ENCODE measurements at places on chromosomes 6 and 20.

- DNase-seq: no peak
Observed at GRCh38 chr6:165634101-165634880, 28.8 kb downstream of the PDE10A start.

DNA sequence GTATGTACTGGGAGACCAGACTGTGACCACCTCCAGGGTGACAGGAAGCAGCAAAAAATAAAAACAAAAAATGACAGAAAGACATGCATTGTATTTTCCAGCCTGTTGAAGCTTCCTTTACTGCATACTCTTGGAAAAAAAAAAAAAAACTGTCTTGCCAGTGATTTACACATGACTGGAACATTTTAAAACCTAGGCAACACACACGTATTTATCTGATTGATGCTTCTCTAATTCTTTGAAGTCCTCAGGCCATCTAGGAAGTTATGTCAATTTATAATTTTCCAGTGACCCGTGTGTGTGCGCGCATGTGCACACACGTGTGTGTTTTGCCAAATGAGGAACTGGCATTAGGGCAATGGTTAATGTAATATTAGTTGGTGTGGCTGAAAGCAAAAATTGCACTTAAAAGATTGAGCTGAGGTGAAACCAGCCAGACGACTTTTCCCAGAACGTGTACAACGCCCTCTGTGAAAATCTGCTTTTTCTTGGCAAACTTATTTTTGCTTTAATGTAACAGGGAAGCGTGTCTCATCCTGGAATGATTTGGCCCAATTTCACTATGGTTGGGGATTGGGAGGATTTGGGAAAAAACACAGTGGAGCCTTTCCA, 315.2 kb downstream of the TFAP2A start:
- no peak for DNase-seq

GRCh38 chr20:61587036-61587435, 335.0 kb downstream of the CDH4 start:
- no peak for DNase-seq

GRCh38 chr20:38445901-38446425, 10.8 kb upstream of the SNHG17 start:
- no peak for DNase-seq

GRCh38 chr6:162621246-162621645, 106.3 kb downstream of the PRKN start:
- no peak for DNase-seq

- no peak for DNase-seq
Observed at GRCh38 chr6:142377497-142377848, 75.7 kb downstream of the ADGRG6 start.

DNA sequence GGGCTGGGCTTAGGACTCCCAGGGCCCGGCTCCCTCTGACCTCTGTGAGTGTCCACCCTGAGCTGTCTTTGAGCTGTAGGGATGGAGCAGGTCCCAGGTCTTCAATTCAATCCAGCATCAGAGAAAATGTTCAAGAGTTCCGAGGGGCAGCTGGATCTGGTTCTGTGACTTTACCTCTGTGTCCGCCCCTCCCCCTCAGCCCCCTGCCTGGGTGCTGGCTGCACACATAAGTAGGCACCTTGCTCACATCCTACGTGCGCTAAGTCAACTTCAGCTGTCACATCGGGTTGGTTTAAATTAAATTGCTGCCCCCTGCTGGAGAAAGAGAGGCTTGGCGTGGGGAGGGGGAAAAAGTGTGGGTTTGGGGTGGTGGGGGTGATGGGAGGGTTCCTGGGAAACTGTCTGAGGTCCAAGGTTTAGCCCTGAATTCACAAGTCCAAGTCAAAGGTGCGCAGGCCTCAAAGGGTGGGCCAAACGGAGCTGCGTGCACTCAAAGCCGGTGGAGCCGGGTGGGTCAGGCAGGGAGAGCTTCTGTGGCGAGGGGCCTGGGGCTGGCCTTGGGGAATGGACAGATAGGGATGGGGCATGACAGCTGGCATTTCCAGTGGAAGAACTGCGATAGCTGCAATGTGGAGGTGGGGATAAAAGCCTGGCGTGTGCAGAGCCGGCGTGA, 3.0 kb downstream of the WFDC5 start:
- DNase-seq: no peak

- DNase-seq: no peak
Observed at GRCh38 chr20:39974966-39975501, 714.0 kb downstream of the MAFB start.

- DNase-seq: no peak
Observed at GRCh38 chr6:108666656-108667260, 106.0 kb downstream of the FOXO3 start.

- DNase-seq: no peak
Observed at GRCh38 chr6:114312931-114313330, 29.9 kb downstream of the HS3ST5 start.

DNA sequence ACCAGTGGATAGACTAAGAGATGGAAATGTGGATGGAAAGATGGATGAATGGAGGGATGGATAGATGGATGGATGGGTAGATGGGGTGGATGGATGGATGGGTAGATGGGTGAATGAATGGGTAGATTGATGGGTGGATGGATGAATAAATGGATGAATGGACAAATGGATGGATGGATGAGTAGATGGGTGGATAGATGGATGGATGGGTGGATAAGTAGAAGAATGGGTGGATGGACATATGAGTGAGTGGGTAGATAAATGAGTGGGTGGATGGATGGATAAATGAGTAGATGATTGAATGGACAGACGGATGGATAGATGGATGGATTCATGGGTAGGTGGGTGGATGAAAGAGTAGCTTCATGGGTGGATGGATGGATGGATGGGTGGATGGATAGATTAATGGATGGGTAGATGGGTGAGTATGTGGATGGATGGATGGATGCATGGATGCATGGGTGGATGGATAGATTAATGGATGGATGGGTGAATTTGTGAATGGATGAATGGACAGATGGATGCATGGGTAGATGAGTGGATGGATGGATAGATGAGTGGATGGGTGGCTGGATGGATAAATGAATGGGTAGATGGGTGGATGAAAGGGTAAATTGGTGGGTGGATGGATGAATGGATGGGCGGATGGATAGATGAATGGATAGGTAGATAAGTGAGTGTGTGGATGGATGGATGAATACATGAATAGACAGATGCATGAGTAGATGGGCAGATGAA, 29.5 kb upstream of the KCNB1 start:
- DNase-seq: no peak

DNA sequence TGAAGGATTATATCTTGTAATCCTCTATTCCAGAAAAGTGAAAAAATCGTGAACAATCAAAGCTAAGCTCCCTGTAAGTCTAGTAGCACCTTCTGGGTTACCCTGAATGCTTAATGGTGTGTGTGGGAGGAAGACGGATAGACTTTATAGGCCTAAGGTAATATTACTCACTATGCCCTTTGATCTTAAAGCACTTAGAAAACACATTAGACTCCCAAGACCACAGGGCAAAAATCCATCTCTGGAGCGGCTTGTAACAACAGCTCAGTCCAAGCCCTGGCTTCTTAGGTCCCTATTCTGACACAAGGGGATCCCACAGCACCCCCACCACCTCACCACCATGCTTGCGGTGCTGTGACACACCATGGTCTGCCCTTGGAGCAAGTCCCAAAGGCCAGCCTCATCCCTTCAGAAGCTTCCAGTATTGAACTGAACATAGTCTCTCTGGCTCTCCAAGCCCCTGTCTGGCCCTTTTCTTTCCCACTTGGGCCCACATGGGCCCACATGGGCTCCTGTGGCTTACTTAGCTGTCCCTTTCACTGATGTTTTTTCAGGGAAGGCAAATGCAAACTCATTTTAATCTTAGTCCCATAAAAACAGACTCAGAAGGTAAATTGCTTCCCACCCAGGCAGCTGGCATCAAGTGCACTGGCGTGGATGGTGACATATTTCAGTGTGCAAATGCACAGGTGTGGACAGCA, 28.3 kb downstream of the C6orf132 start:
- no peak for DNase-seq

DNA sequence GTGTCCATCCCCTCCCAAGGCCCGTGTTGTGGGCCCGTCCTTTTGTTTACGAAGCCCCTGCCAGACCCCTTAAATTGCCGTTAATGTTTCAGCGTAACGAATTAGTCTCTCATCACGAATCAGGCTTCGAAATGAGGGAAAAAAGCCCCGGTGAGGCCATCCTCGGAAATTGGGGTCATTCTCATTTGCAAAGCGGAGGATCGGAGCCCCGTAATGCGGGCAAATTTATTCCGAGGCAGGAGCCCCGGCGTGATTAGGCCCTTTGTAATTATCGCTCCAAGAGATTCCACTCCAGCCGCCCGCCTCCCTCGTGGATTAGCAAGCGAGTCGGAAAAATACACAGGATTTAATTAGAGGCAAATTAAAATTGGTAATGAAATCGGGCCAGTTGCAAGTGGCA, 44.9 kb upstream of the MDFI start:
- no peak for DNase-seq

GRCh38 chr20:6674831-6675230, 92.7 kb upstream of the BMP2 start:
- no peak for DNase-seq

DNA sequence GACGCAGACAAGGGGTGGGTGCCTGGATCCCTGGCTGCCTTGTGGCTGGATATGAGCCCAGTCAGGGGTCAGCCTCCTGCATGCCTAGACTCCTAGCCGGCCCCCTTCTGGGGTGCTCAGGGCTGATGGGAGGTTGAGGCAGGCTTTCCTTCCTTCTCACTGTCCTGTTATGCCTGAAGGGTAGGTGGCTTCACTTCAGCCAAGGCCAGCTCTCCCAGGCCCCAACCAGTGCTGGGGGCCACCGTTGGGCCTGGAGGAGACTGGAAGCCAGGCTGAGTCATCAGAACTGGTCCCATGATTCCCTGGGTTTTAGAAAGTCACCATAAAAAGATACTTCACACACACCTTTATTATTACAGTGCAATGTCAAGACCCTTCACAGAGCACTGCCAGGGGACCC, 2.9 kb upstream of the POU5F1 start:
- DNase-seq: no peak

GRCh38 chr6:168043848-168044415, 35.1 kb downstream of the FRMD1 start:
- no peak for DNase-seq

DNA sequence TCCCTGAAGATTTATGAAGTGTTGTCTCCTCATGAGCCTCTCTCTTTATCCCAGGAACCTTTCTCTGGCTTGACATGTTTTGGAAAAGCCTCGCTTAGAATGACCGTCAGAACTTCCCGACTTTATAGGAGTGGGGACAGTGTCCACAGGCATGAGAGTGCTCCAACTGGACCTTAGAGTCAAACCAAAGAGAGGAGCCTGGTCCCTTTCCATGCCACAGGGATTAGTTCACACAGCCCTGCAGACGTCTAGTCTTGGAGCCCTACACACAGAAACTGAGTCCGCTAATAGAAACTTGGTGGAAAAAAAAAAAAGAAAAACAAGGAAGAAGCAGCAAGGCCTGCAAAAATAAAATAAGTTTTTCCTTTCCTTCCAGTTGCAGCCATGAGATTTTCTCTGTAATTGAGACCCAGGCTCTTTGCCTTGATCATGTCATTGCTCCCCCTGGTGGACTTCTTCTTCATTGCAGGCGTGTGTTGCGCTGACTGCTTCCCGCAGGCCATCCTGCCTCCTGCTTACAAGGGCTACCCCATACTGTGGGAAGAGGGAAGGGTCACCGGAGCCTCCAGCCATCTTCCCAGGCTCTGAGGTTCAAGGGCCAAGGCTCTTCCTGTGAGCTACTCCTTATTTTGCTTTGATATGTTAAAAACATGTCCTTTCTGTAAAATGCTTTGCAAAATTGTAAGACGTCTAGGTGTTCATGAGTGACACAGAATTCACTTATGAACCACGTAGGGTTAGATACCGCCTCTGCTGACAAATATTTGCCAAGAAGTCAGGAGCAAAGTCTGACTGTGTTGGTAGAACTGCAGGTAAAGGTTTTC, 201.0 kb downstream of the UST start:
- peak; percentile 68 for DNase-seq

- DNase-seq: no peak
Observed at GRCh38 chr20:51416532-51417249, 125.8 kb downstream of the NFATC2 start.

DNA sequence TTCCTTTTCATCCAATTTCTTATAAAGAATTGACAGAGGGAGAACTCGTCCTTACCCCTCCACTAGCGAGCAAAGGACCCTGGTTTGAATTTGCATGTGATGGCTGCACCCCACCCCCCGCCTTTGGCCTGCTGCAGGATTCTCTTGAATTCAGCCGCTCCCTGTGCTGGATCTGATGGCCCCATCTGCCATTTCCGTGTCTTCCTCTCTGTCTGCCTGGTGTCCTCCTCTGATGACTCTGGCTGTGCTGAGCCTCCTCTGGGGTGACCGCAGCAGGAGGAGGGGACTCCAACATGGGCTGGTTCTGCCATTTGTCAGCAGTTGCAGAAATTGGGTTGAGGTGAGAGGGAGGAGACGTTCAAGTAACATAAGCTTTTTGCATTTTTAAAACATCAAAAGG, 188.8 kb downstream of the DLL1 start:
- no peak for DNase-seq

DNA sequence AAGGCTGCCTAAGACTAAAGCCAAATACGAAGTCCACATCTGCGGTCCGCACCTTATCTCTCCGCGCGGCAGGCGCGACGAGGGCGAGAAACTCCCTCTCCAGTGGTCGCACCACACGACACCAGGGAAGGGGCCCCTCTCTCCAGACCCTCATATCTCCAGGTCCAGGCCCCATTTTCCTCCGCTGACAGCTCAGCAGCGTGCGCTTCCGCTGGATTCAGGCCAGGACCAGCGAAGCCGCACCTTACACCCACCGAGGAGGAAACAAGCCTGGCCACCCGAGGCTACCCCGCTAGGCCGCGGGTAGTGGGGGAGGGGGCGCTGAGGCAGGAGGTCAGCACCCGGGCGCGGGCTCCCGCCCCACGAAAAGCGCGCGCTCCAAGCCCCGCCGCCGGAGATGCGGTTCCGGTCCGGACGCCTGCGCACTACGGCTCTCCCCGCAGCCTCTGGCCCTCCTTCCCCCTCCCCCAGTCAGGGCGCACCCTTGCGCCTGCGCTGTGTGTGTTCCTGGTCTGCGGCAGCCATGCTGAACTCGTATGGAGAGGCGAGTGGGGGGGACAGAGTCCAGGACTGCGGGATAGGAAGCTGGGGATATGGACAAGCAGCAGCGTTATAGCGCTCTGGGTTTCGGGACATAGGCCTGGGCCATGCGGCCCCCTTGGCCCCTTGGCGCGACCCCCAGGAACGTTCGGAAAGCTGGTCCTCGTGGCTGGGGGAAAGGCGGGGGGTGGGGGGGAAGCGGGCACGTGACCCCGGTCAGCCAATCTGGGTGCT, at the start of gene BRD2:
Gene BRD2 (plus strand): TSS at position 502 of the 774 bp plus-strand sequence. CDS start 4,305 bp downstream, outside the sequence.
- peak; percentile 95 for DNase-seq

DNA sequence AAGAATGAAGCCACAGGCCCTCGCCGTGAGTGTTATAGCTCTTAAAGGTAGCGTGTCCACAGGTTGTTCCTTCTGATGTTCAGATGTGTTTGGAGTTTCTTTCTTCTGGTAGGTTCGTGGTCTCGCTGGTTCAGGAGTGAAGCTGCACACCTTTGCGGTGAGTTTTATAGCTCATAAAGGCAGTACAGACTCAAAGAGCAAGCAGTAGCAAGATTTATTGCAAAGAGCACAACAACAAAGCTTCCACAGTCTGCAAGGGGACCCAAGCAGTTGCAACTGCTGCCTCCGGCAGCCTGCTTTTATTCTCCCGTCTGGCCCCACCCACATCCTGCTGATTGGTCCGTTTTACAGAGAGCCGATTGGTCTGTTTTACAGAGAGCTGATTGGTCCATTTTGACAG, 5.2 kb downstream of the HIVEP1 start:
- no peak for DNase-seq

- no peak for DNase-seq
Observed at GRCh38 chr6:53706525-53706924, 41.0 kb upstream of the KLHL31 start.

- no peak for DNase-seq
Observed at GRCh38 chr6:107179004-107179403, 63.7 kb upstream of the BEND3 start.

- DNase-seq: no peak
Observed at GRCh38 chr20:5660346-5660745, 89.9 kb upstream of the SHLD1 start.
